ENCODE measurements at places on chromosomes 12 and 14. TPM values are rescaled to one million over a fixed set of nuclear protein-coding genes. Genes with fewer than 3 reads are reported as not detected.

SGPP1 gene
- 19.6 TPM for total RNA-seq

GRCh38 chr12:18966954-18967353 is 162.6 kb upstream of the PLEKHA5 start:
- no peak for DNase-seq

DNA sequence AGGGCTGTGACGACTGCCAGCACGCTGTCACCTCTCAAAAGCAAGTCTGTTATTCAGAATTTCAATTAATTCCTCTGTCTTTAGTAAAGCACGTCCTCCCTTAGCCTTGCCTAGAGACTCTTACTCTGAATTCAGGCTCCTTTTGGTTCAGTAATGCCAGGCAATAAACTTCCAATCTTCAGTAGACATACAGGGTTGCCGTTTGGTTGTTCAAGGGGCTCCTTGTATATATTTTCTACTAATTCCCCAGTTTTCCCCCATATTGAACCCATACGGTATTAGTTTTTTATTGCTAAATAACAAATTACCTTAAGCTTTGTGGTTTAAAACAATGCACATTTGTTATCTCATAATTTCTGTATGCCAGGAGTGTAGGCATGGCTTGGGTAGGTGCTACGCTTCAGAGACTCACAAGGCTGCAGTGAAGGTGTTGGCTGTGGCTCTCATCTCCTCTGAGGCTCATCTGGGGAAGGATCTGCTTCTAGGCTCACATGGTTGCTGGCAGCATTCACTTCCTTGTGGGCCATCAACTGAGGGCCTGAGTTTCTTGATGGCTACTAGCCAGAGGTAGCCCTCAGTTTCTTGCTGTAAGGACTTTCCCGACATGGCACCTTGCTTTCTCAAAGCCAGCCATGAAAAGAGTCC is 7.3 kb upstream of the CLECL1 start:
- DNase-seq = no peak

COA8 gene
- 33.8 TPM for total RNA-seq

DNA sequence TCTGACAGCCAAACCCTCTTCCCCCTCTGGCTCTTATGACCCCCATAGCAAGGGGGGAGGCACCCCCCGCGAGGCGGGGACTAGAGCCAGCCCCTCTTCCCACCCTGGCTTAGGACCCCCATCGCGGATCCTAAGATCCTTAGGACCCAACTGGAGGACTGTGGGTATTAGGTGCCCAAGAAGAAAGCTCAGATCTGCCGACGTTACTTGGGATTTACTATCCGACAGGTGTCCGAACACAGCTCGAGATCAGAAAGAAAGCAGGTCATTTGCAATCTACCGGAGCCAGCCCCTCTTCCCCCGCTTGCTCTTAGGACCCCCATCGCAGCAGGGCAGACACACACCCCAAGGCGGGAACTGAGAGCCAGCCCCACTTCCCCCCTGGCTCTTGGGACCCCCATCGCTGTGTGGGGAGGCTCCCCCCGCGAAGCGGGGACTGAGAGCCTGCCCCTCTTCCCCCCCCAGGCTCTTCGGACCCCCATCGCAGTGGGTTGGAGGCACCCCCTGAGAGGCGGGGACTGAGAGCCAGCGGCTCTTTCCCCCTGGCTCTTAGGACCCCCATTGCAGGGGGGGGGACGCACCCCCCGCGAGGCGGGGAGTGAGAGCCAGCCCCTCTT is 46.8 kb downstream of the DDX11 start:
- DNase-seq = no peak

C12orf54 gene
- not detected for total RNA-seq

GRCh38 chr12:43742106-43742505 is 16.5 kb downstream of the PUS7L start:
- DNase-seq = no peak

- DNase-seq = no peak
Observed at GRCh38 chr12:93882763-93883162, 205.6 kb downstream of the CRADD start.

- DNase-seq = peak; percentile 61
Observed at GRCh38 chr12:127389923-127390322, 877.0 kb upstream of the TMEM132C start.

SELPLG gene
- 2.2 TPM for total RNA-seq

All from tongue (tissue), 3 donors.